Choroid plexus epithelial cell (primary cell): ENCODE measurements at places on chromosomes 6 and 20.

- no peak for DNase-seq
Observed at GRCh38 chr20:62872184-62872847, 10.7 kb upstream of the TCFL5 start.

DNA sequence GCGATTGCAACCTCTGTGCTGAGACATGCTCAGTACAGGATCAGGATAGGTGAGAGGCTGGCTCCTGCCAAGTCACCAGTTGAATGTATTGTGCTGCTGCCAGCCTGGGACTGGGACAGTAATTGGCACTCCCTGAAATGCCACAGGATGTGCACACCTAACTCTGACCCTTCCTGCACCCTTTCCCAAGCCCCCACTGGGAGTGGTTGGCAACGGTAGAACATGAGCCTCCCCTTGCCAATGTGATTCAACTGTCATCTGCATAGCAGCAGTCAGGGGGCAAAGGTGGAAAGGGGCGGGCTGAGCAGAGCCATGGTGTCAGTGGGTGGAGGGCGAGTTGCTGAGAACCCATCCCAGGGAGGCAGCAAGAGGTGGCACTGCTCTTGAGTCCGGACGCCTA lies 15.4 kb downstream of the SPINT3 start:
- no peak for DNase-seq

- DNase-seq: no peak
Observed at GRCh38 chr20:3171391-3172125, 1.8 kb downstream of the LZTS3 start.

DNA sequence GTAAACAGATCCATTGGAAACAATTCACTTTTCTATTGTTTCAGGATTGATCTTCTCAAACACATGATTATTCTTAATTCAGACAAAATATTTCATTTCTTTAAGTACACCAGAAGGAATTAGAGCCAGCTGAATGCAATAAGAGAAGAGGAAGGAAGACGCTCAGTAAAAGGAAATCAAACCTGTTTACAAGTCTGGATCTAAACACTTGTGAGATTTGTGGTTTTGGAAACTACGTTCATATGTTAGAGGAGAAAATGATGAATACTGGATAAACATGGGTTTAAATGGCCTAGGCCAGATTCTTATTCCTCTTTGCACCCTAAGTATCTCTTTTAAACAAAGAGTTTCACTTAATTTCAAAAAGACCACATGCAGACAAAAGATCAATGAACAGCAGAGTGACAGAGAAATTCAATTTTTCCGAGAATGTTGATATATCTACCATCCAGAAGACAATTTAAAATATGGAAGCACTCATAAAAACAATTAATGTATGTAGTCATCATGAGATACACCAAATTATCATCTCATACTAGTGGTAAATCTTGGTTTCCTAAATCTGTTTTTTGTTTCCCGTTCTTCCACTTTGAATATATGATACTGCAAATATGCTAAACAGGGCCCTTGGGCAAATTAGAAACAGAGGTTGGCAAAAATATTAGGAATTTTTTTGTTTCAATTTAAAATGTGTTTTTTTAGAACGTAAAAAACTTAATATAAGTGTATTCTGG lies 703.5 kb upstream of the CITED2 start:
- peak; percentile 40 for DNase-seq

DNA sequence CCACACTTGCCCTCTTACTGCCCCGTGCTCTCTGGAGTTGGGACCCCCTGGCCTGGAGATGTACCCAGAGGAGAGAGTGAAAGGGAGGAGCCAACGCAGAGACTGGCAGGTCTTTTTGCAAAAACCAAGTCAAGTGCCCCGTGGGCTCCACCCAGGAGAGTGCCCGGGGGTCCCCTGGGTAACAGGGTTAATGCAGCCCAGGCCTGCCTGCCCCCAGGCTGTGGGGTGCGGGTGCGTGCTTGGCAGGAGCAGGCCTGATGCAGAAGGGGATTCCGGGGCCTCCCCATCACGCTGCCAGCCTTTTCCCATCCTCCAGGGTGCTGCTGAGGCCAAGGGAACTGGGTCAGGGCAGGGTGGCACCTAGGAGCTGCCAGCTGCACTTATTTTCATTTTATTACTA lies 184.4 kb downstream of the ERMARD start:
- DNase-seq: no peak

GRCh38 chr6:17714879-17715851 lies 8.4 kb upstream of the NUP153 start:
- DNase-seq: peak; percentile 89

GRCh38 chr20:59078231-59078630 lies 35.6 kb upstream of the PRELID3B start:
- no peak for DNase-seq

GRCh38 chr6:4772750-4773149 lies 3.5 kb upstream of the CDYL start:
- DNase-seq: no peak

- DNase-seq: peak; percentile 28
Observed at GRCh38 chr20:32191873-32192272, 15.7 kb downstream of the PLAGL2 start.

DNA sequence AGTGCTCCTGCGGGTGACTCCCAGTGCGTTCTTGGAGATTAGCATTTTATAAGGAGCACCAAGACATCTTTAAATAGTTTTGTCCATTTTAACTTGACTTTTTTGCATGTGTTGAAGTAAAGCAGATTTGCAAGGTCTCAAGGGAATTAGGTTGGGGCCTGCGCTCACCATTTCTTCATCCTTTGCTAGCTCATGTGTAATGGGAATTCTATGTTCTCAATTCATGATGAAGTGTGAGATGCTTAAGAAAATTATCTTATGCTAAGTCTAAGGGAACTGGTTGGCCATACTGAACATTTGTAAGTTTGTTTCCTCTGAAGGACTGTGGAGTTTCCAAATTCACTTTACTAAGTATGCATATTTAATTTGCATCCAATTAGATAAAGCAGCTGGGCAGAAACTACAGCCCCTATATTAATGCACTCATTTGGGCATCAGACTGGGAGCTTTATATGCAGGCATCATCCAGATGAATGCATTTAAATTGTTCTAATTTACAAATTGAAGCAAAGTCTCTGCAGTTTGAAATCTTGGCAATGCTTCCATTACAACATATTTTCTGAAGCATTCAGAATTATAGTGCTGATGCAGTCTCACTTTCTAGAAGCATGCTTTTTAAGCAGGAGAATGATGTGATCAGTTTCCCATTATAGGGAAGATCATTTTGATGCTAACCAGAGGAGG lies 108.3 kb upstream of the AKAP12 start:
- no peak for DNase-seq

- DNase-seq: no peak
Observed at GRCh38 chr20:24138196-24138857, 149.7 kb upstream of the GGTLC1 start.

GRCh38 chr6:5636210-5637030 lies 370.3 kb downstream of the NRN1 start:
- no peak for DNase-seq

GRCh38 chr6:111939902-111940301 lies 66.7 kb upstream of the FYN start:
- DNase-seq: no peak

- DNase-seq: no peak
Observed at GRCh38 chr20:19943061-19943521, 74.1 kb upstream of the NAA20 start.

DNA sequence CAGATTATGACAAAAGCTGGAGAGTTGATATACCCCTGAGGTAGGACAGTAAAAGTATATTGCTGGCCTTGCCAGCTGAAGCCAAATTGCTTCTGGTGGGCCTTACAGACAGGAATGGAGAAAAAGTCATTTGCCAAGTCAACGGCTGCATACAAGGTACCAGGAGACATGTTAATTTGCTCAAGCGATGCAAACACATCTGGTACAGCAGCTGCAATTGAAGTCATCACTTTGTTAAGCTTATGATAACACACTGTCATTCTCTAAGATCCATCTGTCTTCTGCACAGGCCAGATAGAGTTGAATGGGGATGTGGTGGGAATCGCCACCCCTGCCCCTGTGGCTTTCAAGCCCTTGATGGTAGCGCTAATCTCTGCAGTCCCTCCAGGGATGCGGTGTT lies 40.4 kb upstream of the POPDC3 start:
- no peak for DNase-seq

DNA sequence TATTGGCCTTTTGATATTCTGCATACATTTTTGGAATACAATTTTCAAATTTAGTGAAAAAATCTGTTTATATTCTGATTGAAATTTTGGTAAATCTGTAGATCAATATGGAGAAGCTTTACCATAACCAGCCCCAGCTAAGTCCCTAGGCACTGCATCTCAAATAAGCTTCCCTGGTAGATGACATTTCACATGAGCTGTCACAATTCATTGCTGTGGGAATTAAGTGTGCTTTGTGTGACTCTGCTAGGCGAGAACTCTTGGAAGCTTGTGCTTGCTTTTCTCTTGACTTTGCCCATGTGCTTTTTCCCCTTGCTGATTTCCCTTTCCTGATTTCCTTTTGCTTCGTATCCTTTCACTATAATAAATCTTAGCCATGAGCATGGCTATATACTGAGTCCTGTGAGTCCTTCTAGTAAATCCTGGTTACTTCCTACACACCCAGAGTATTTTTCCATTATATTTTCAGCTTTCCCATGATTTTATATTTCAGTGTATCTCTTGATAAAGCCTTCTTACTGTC lies 166.5 kb upstream of the MMS22L start:
- DNase-seq: no peak

- no peak for DNase-seq
Observed at GRCh38 chr6:161383951-161384350, 110.1 kb upstream of the AGPAT4 start.

- DNase-seq: no peak
Observed at GRCh38 chr6:13038741-13039190, 289.6 kb downstream of the TBC1D7 start.

GRCh38 chr20:47354464-47354713 lies 2.1 kb downstream of the ZMYND8 start:
- no peak for DNase-seq

DNA sequence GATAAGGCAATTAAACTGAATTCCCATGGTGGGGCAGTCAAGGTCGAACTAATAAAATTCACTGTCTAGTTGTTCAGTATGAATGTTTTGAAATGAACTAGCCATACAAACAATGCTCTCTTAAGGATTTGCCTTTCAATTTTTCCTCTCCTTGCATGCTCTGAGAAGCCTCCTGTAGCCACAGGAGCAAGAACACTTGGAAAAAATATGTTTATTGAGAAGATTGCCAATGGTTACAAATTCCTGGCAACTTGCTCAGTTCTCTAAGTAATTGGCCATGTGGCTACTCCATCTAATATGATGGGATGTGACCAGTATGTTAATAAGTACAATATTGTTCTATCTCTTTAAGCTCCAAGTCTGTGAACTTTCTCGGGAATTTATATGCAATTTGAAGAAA lies 49.4 kb downstream of the FUT9 start:
- DNase-seq: no peak

DNA sequence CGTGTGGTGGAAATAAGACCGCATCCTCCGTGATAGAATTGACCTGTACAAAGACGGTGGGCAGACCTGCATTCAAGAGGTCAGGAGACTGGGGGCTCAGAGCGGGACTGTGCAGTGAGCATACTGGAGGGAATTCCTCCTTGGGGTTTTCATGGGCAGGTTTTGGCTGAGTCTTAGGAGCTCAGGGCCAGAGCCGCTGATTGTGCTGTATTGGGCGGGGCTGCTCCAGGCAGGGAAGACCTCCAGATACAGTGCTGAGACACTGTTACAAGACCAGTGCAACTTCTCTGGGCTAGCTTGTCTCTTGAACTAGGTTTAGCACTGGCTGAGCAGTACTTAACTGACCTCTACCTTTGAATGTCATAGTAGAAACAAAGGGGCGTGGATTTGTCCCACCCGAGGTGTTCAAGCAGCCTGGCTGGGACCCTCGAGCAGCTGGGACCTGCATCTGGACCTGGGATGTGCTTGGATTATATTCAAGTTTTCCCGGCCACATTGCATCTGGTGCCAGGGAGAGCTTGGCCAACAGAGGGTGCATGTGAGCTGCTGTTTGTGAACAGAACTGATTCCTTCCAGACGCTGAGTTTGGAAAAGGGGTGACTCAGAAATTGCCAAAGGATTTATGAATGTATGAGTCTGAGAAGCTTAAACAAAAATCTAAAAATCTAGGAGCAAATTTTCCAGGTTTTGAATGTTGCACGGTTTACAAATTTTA lies 33.4 kb upstream of the SLC22A1 start:
- DNase-seq: peak; percentile 85

DNA sequence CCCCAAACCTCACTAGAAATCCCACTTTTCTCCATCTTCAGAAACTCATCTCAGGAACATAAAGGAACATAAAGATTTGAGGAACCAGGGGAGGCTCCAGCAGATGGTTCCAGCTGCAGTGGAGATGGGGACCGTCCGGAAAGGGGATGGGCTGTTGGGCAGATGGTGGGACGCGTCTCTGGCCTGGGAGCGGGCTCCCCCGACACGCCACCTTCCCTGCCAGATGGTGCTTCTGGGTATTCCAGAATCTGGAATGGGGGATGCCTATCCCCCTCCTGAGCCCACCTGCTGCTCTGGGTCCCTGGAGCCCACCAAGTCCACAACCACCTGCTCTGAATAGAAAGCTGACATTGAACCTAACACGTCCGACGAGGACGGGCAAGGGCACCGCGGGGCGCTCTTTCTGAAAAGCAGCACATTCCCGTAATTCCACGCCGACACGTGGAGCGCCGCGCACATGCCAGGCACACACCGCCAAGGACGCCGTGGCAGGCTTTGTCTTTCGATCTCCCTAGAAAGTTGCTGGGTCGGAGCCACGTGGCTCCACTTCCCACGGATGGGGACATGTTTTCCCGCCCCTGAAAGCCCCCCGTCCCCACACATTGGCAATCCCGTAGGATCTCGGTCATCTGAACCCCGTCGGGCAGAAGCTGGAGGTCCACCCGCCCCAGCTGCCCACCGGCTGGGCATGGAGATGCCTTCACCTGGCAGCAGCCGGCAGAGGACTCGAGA lies 27.3 kb downstream of the SLC2A4RG start:
- DNase-seq: no peak
